IPS-NIHi11 (cell line): ENCODE measurements at places on chromosomes 11 and 22.

DNA sequence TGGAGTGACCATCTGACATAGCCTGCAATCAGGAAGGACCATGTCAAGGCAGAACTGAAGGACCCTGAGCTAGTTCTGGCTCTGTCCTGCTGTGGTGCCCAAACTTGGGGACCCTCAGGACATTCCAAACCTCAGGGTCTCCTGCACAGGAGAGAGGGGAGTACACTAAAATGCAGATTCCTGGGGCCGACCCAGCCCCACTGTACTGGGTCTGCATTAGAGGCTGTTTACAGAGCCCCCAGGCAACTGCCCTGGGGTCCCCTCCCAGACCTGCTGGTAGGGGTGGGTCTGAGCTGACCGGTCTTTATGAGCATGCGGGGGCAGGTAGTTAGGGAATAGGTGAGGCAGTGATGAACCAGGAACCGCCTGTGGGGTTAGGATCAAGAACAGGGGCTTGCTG lies 6.8 kb downstream of the TRPM5 start:
- no peak for DNase-seq

DNA sequence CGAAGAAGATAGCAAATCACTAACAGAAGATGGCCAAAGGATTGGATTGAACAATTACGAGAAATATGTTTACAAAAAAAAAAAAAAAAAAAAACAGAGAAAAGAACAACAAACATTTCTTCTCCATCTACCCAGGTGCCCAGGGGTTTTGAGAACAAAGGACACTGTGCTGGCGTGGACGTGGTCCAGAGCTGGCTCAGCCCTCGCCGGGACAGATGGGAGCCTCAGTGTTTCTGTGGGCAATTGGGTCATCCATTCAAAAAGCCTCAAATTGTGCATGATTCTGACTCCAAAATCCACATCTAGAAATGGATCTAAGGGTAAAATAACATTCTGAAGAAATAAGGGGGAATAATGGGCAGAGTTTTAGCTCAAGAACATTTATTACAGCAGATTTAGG lies 63.1 kb downstream of the DHCR7 start:
- DNase-seq = no peak

- DNase-seq = peak; percentile 29
Observed at GRCh38 chr11:105609341-105609781, 512 bp upstream of the GRIA4 start.

DNA sequence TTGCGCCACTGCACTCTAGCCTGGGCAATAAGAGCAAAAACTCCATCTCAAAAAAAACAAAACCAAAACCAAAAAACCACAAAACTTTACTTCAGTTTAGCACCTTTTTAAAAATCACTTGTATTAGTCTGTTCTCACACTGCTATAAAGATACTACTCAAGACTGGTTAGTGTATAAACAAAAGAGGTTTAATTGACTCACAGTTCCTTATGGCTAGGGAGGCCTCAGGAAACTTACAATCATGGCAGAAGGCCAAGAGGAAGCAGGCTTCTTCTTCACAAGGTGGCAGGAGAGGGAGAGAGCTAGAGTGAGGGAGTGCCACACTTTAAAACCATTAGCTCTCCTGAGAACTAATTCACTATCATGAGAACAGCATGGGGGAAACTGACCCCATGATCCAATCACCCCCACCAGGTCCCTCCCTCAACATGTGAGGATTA lies 261.3 kb downstream of the TMEM135 start:
- DNase-seq = no peak

- peak; percentile 94 for DNase-seq
Observed at GRCh38 chr22:38700789-38701628, at the start of gene JOSD1. Gene JOSD1 (minus strand): TSS chr22:38700943. CDS start chr22:38699987, 956 bp downstream.

GRCh38 chr11:34251589-34251980 lies 106.2 kb downstream of the ABTB2 start:
- no peak for DNase-seq

- no peak for DNase-seq
Observed at GRCh38 chr11:36358436-36358835, 62.3 kb downstream of the PRR5L start.

- DNase-seq = no peak
Observed at GRCh38 chr11:93729129-93729616, 12.1 kb downstream of the TAF1D start.

DNA sequence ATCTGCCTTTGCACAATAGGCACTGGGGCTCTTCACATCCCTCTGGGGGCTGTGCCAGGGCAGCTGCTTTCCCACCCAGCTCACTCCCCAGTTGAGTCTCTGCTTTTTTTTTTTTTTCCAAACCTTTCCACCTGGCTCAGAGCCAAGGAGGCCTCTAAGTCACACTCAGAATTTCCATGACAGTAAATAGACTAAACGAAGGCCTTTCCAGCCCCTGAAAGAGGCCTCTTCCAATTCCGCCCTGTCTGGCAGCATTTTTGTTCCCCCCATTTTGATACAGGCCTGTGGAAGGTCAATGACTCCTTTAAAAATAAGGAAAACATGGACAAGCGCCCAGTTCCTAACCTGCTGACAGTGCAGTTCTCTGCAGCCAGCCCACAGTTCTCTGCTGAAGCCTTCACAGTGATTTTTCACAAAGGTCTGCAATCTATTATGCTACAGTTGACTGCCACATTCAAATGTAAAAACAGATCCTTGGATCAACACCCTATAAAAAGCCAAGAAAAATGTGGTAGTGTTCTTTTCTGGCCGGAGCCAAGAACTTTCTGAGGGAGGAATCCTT lies 107.5 kb upstream of the SESN3 start:
- DNase-seq = peak; percentile 50

DNA sequence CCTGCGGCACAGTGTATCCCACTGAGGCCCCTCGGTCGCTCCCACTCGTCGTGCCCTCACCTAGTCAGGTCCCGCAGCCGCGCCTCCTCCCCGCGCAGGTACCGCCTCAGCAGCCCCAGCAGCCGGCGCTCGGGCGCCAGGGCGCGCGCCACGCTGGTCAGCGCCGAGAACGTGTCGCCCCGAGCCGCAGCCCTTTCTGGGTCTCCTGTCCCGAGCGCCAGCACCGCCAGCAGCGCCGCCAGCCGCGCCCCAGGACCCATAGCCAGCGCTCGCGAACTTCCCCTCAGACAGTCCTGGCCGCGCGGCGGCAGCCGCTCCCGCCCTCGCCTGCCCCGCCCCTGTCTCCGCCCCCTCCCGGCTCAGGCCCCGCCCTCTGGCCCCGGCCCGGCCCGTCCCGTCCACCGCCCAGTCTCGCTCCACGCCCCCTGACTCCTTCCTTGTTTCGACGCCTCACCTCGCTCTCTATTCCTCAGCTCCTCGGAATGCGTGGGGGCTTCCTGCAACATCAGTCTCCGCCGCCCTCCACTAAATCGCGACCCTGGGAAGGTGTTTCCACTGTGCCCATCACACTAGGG lies at the start of gene P4HA3:
P4HA3 (minus strand) TSS at position 289 of the 575 bp plus-strand sequence; CDS start at position 260, 29 bp downstream.
- DNase-seq = peak; percentile 96

DNA sequence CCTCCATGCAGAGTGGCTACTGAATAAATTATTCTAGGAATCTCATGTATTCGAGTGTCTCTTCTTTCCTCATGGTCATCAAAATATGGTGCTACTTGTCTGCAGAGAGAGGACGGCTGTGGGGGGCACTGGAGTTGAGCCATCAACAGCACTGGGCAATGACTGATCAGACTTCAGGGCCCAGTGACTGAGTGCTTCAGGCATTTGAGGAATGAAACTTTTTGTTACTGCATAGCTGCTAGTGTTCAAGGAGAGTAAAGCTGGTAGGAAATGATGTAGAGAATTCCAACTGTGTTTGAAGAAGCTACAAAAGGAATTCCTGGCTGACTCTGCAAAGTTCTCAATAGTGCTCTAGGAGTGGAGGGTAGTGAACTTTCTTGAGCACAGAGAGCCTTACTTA lies 277.7 kb downstream of the CADM1 start:
- DNase-seq = peak; percentile 42

- no peak for DNase-seq
Observed at GRCh38 chr11:117842131-117842941, 17.8 kb upstream of the FXYD2 start.

- DNase-seq = no peak
Observed at GRCh38 chr11:122864386-122865115, 18.0 kb upstream of the JHY start.

DNA sequence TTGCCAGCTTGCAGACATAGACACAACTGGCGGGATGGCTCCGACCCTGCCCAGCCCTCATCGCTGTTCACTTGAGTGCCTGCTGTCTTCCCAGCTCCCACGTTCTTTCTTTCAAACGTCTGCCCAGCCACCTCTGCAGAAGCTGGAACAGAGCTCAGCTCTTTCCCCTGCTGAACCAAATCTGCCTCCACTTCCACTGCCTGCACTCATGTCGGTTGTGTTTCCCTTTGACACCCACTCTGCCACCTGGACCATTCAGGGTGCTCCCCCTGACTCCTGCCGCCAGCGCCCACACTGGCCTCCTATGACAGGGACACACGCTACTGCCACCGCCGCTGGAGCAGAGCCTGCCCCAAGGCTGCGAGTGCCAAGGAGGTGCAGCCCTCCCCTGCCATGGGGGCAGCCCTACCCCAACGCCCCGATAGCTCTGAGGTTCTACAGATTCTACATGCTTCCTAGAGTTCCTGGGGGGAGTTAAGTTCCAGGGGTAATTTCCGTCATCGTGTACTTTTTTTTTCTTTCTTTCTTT lies 37.9 kb downstream of the TST start:
- no peak for DNase-seq

DNA sequence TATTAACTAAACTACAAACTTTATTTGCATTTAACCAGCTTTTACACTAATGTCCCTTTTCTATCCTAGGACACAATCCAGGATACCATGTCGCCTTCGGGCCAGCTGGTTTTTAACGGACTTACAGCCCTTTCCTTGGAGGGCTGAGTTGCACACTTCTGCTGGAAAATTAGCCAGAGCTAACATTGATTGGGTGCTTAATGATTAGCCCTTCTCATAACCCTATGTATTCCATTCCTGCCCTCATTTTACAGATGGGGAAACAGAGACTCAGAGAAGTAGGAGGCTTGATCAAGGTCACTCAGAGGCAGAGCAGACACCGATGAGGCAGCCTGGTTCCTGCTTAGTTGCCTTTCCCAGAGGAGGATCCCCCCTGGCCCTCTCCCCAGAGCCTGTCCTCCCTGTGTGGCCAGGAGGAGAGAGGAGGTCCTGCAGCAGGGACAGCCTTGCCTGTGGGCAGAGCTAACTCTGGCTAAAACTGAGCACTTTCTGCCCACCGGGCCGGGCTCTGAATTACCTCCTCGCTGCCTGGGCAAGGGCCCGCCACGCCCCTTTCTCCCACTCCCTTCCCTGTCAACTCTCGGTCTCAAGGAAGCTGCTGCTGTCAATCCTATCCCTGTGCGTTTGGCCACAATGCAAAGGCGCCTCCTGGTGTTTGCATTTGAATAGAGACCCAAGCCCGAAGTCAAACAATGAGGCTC lies 59.6 kb upstream of the PAX6 start:
- DNase-seq = peak; percentile 82

DNA sequence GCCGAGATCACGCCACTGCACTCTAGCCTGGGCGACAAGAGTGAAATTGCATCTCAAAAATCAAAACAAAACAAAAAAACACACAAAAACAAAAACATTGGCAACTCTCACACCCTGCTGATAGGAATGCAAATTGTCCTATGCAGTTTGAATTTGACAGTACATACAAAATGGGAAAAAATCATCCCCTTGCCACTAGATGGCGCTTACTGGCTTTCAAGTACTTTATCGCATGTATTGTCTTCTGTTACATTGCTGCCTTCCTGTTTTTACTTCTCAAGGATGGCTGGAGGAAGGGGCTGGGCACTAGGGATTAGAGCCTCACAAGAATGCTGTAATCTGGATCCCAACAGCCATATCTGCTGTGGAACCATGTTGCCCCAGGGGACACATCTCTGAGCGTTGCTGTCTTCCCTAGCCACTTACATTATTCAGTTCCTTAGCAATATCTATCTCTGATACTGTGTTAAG lies 59.4 kb upstream of the A4GALT start:
- peak; percentile 88 for DNase-seq

GRCh38 chr11:127738771-127739286 lies 738.3 kb upstream of the KIRREL3 start:
- no peak for DNase-seq

- DNase-seq = peak; percentile 92
Observed at GRCh38 chr11:69718147-69718546, 14.3 kb upstream of the FGF19 start.

DNA sequence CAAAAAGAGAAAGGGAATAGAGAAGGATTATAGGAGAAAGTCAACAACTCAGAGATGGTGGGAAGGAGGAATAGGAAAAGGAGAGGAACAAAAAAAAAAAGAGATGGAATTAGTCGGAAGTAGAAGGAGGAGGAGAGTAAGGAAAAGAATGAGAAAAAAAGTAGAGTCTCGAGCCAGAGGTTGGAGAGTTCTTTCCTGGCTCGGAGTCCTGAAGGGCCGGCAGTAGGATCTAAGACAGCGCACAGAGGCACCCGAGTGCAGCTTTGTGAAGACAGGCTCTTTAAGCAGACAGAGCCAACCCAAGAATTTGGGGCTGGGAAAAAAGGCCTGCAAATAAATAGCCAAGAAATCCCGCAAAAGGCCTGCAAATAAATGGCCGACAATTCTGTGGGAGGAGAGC lies 170.4 kb upstream of the CCDC90B start:
- no peak for DNase-seq

DNA sequence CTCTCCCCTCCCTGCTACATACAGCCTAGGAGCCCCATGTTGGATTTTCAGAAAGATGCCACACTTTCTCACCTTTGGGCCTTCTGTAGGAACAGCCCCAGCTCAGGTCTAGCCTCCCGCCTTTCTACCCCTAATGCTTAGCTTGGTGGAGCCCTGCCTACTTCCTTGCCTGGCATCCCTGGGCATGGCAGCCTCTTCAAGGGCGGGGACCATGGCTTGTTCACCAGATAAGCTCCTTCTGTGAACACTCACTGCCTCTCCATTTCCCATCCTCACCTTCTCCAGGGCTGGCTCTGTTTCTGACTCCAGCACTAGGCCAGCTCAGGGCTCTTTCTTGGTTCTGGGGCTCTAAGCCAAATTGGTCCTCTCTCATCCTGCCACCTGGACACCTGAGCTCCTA lies 1.4 kb downstream of the SEPTIN3 start:
- no peak for DNase-seq

- DNase-seq = no peak
Observed at GRCh38 chr11:113395782-113396336, 8.3 kb downstream of the ANKK1 start.

DNA sequence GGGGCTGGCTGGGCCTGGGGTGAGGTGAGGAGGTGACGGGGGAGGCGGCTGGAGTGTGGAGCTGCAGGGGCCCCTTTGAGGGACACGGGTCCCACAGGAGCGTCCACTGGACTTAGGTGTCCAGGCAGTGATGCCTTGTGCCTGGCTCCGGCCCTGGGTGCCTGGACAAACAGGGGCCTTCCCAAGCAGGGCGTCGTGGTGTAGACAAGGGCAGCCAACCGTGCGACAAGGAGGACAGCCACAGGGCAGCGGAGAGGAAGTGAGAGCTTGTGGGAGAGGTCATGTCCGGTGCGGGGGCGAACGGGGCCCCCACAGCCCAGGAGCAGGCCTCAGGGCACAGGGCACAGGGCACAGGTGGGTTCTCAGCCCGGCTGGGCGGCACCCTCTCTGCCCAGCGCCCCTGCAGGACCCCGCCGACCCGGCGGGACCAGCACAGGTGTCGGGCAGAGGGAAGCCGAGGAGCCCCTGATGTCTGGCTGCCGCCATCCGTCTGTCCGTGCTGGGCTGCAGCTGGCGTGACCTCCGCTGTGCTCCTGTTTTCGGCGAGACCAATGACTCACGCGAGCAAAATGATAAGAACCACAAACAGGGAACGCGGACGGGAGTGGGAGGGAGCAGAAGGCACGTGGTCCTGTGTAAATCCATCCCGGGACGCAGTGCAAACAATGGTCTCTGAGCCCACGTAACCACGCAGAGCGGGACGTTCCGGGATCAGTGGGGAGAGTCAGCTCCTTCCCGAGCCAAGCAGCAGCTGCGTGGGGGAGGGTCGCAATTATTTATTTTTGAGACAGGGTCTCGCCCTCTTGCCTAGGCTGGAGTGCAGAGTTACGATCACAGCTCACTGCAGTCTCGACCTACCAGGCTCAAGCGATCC lies 49.1 kb upstream of the A4GALT start:
- DNase-seq = peak; percentile 19
